ENCODE measurements at places on chromosomes 16 and 17. TPM values are rescaled to one million over a fixed set of nuclear protein-coding genes. Genes with fewer than 3 reads are reported as not detected.
A peak's percentile ranks its signal among the peaks of the same experiment; 100 is the strongest.

GRCh38 chr16:70715055-70715858, 29.4 kb upstream of the MTSS2 start:
- no peak for DNase-seq

- peak; percentile 16 for DNase-seq
Measured at GRCh38 chr17:10875984-10876555, 38.2 kb upstream of the PIRT start.

VAMP2 gene
- 95.0 TPM for polyA plus RNA-seq

- no peak for DNase-seq
Measured at GRCh38 chr17:28225271-28225670, 93.7 kb upstream of the TMEM97 start.

DNA sequence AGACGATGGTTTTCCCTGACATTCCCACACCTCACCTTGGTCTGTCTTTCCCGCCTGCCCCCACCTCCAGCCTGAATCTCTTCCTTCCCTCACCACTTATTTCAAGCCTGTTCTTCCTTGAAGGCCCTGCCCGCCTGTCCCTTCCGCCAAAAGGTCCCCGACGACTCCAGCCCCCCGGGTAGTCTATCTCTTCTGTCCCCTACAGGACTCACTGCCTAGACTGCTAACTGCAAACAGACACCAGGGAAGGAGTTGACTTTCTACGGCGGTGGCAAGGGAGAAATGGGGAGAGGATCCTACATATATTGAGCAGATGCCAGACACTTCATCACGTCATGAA, 53.7 kb downstream of the NT5M start:
- DNase-seq, result no peak

GRCh38 chr17:51231999-51232398, 27.9 kb downstream of the MBTD1 start:
- no peak for DNase-seq

GRCh38 chr17:69864462-69864861, 210.6 kb upstream of the KCNJ16 start:
- DNase-seq, result no peak

- peak; percentile 14 for DNase-seq
Measured at GRCh38 chr17:45784741-45785479, 790 bp downstream of the CRHR1 start.

- no peak for DNase-seq
Measured at GRCh38 chr17:82967268-82968032, 112.0 kb upstream of the METRNL start.

DNA sequence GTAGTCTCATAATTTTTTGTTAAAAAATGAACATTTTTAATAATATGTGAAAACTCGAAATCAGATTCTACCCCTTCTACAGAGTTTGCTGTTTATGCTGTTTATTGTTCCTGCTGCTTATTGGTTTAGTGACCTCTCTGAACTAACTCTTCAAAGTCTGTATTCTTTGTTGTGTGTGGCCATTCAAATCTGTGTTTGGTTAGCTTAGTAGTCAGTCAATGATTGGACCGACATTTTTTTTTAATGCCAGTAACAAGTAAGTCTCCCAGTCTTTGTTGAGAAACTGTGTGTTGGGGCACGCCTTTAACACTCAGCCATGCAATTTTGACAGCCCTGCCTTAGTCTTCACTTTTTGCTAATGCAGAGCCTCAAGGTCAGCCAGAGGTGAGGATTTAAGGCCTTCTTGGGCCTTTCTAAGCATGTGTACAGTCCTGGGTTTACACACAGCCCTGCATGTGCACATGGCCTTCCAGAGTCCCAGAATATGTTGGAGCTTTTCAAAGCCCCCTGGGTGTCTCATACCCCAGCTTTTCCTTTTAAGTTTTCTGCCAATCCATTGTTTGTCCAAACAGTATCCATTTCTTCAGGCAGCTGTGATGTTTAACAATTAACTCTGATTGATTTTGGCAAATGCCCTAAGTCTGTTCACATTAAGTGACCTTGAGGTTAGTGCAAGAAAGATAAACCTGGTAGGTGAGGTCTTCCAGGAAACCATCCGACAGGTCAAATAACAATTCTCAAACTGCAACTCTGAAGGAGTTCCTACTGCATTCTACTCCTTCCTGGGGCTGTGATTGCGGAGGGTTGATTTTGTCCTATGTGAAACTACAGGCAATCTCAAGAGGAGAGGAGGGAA, 389.3 kb downstream of the PMP22 start:
- no peak for DNase-seq

GRCh38 chr16:88634141-88634993, 4.0 kb upstream of the IL17C start:
- no peak for DNase-seq

DNA sequence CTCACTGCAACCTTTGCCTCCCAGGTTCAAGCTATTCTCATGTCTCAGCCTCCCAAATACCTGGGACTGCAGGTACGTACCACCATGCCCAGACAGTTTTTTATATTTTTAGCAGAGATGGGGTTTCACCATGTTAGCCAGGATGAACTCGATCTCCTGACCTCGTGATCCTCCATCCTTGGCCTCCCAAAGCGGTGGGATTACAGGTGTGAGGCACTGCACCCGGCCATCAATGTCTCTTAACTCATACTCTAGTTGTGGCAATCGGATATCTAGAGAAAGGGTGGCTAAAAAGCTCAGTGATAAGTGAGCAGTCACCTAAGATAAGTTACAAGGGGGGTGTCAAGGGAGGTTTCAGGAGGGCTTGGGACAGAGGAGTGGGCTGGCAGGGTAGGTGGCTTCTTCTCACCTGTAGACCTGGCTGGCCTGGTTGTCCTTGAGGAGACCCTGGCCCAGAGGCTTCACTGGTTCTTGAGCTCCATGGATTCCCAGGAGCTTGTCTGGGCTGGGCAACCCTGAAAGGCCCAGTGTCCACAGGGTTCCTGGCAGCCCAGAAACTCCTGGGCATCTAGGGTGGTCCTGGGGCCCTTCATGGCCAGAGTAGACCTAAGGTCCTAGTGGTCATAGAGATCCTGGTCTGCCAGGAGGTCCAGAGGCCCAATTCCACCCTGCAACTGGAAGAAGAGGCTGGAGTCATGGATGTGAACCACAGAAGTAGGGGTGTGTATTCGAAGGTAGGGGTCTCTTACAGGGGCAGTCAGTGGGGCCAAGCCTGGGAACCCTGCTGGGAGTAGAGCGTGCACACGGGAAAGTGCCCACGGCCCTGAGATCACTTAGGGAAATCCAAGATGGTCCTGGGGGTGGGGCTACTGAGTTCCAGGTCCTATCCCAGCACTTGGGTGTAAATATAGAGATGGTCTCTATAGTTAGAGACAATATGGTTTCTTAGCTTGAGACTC, 12.7 kb upstream of the IGFBP4 start:
- no peak for DNase-seq

DNA sequence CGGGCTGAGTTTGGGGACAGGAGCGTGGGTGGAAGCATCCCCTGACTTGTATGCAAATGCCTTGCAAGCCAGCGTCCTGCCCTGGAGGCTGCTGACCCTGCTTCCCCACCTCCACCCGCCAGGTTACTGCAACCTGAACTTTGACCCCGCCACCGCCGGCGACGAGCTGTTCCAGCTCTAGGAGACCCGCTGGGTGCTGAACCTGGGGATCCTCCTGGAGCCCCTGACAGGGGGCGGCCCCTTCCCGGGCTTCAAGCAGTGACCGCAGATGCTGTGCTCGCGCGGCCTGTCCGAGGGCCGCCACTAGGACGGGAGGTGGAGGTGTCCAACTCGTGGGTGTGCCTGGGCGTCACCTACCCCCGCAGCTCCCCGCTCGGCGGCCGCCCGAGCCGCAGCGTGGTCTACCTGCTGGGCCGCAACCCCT, 10.7 kb upstream of the SLC16A5 start:
- DNase-seq, result no peak

KRT222 gene
- polyA plus RNA-seq, result 2.0 TPM

DNA sequence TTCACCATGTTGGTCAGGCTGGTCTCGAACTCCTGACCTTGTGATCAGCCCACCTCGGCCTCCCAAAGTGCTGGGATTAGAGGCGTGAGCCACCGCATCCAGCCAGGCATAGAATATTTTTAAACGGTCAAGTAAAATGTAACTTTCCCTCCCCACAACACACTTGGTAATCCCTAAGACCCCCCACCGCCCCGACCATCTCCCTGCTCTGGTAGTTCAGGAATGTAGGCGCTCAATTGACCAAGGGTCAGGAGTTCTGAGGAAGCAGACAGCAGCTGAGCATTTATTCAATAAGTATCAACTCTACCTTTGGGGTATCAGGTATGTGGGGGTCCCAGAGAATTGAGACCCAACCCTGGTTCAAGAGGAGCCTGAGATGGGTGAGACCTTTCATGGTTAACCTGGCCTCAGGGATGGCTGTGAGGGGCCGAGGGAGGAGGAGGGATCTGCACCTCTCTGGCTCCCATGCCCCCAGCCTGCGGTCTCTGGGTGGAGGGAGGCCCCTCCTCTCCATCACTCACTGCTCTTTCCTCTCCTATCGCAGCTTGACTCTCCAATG, 48.4 kb upstream of the TOB1 start:
- DNase-seq, result no peak

DNA sequence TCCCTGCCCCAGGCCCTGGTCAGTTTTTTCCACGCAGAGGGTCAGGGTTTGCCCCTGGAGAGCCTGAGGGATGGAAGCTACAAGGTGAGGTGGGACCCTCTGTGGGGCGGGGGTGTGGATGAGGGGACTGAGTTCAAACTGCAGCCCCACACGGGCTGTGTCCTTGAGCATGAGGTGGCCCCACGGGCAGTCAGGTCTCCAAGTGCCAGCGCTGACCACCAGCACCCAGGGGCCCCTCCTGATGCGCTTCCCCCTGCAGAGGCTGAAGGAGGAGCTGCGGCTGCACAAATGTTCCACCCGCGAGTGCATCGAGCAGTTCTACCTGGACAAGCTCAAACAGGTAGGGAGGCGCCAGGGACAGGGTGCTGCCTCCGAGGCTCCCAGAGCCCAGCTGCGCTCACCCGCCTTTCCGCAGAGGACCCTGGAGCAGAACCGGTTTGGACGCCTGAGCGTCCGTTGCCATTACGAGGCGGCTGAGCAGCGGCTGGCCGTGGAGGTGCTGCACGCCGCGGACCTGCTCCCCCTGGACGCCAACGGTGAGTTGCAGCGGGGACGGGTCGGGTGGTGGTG, 4.3 kb downstream of the TSR3 start:
- no peak for DNase-seq

- no peak for DNase-seq
Measured at GRCh38 chr16:102060-102855, 24.2 kb downstream of the MPG start.

- DNase-seq, result no peak
Measured at GRCh38 chr17:14318109-14318917, 17.4 kb downstream of the HS3ST3B1 start.

ANKFY1 gene
- 38.7 TPM for polyA plus RNA-seq

C16orf96 gene
- polyA plus RNA-seq, result 0.18 TPM

GRCh38 chr16:21626659-21627277, 25.6 kb downstream of the IGSF6 start:
- peak; percentile 92 for DNase-seq

- DNase-seq, result no peak
Measured at GRCh38 chr17:80927791-80928216, 63.8 kb upstream of the CHMP6 start.

GRCh38 chr16:88879788-88880055, 13.3 kb upstream of the PABPN1L start:
- no peak for DNase-seq

IGSF6 gene
- 7.4 TPM for polyA plus RNA-seq

- DNase-seq, result no peak
Measured at GRCh38 chr17:9902120-9902519, 3.0 kb downstream of the RCVRN start.

GRCh38 chr16:31223044-31223443, 6.1 kb upstream of the PYDC1 start:
- no peak for DNase-seq

DNA sequence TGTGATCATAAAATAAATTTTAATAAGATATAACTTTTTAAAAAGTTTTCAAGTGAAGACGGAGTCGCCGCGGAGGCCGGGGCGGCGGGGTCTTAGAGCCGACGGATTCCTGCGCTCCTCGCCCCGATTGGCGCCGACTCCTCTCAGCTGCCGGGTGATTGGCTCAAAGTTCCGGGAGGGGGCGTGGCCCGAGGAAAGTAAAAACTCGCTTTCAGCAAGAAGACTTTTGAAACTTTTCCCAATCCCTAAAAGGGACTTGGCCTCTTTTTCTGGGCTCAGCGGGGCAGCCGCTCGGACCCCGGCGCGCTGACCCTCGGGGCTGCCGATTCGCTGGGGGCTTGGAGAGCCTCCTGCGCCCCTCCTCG, at the start of gene FOXC2:
Gene FOXC2 (plus strand): TSS at position 229 of the 365 bp plus-strand sequence. CDS start 507 bp downstream, outside the sequence.
- DNase-seq, result peak; percentile 48

DNA sequence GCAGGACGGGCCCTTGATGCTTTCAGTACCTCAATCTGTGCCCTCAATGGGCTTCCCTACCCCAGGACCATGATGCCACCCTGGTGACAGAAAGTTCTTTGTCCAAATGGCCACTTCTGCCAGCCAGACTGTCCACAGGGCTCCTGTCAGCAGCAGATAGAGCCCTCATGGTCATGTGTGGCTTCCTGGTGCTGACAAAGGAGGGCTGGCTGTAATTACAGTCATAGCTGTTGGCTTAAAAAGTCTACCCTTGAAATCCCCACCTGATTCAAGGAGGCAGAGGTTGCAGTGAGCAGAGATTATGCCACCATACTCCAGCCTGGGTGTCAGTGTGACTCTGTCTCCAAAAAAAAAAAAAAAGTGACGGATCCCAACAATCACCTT, 3.3 kb downstream of the TRPV2 start:
- DNase-seq, result no peak

UMOD gene
- not detected for polyA plus RNA-seq

Measured in large intestine (tissue), 12 donors.